Activated CD4-positive, alpha-beta T cell treated with anti-CD3 and anti-CD28 coated beads for 48 hours (primary cell): ENCODE measurements at places on chromosomes 7 and 10.
A peak's percentile ranks its signal among the peaks of the same experiment; 100 is the strongest.

GRCh38 chr10:132509506-132510173, 27.9 kb upstream of the INPP5A start:
- DNase-seq = no peak

- no peak for DNase-seq
Measured at GRCh38 chr10:33861016-33861704, 526.7 kb upstream of the NRP1 start.

DNA sequence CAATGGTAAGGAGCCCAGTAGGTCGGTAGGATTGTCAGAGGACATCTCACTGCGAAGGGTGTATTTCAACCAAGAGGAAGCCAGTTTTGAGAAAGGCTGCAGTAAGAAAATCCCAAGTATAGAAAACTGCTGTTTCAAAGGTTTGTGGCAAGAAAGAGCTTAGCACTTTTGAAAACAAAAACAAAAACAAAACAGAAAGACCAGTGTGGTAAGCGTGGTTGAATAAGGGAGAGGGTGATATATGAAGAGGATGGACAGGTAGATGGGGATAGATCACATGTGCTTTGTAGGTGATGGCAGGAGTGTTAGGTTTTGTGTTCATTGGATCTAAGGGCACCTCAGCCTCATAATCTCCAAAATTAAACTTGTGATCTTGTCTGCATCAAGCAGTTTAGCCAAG, 141.6 kb upstream of the WNT16 start:
- no peak for DNase-seq

GRCh38 chr7:140358412-140359051, 39.8 kb downstream of the SLC37A3 start:
- DNase-seq = peak; percentile 31

GRCh38 chr7:78226059-78226719, 427.6 kb downstream of the PHTF2 start:
- peak; percentile 54 for DNase-seq

DNA sequence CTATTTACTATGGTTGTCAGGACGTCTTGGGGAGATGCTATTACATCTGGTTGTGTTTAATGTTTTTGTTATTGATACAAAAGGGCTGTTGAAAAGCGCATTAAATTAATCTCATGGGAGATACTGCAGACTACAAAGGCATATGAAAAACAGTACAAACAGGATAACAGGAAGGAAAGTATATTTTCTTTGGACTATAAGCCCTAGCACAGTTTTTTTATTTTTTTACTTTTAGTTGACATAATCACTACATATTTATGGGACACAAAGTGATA, 341.3 kb downstream of the ARL4A start:
- no peak for DNase-seq

- peak; percentile 7 for DNase-seq
Measured at GRCh38 chr10:112202561-112203241, 19.1 kb upstream of the GPAM start.

GRCh38 chr10:14084875-14085274, 245.8 kb downstream of the FRMD4A start:
- DNase-seq = no peak

- DNase-seq = no peak
Measured at GRCh38 chr10:105192861-105193260, 551.8 kb downstream of the SORCS3 start.

DNA sequence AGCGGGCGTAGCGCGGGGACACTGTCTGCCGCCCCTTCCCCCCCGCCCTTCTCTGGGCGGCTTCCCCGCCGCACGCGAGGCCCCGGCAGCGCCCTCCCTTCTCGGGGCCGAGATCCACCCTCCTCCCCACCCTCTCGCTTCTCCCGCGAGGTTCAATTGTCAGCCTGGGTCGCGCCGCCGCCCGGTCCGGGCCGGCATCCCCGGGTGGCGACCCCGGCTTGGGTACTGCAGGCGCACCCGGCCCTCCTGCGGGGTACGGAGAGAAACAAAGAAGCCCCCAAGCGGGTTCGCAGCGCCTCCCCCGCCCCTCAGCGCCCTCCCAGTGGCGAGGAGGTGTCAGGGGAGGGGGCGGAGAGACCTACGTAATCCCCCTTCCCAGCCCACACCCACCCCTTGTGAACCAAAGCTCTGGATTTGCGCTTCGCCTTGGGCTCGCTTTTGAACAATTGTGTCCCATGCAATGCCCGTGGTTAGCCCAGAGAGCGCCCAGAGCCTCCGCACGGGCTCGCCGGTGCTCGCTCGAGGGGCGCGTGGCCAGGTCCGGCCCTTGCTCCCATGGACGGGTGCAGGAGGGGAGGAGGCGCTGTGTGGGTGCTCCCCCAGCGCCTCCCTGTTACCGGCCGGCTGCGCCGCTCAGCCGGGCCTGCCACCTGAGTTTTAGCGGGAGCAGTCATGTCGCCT, 634 bp downstream of the HECW1 start:
- DNase-seq = peak; percentile 6

DNA sequence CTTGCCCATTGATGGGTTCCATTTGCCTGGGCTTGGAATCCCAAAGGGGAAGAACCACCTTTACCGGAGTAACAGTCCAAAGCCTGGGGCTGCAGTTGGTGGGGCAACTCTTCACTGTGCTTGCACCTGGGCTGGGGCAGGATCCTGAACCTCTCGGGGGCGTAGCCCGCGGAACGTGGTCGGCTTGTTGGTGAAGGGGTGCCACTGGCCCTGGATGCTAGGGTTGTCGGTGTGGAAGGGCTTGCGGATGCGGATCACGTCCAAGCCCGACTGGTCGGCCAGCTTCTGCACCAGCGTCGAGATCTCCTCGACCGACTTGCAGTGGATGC, 710 bp downstream of the MRPL43 start:
- no peak for DNase-seq

DNA sequence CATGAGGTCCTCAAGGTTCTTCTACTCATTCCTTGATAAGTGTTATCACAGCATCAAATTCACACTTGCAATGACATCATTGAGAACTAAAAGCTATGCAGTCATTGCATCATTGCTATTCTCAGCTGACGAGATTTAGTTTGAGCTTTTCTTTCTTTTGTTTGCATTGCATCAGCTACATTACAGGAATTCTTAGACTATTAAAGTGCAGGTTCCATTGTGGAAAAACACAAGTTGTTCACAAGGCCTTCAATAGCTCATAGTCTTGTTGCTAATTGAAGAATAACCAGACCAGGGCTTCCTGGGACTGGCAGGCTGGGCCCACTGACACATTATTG, 139.3 kb downstream of the CXCL12 start:
- DNase-seq = no peak

- no peak for DNase-seq
Measured at GRCh38 chr7:74320645-74321221, 31.5 kb downstream of the CLIP2 start.

GRCh38 chr7:82388138-82388537, 55.4 kb downstream of the CACNA2D1 start:
- DNase-seq = no peak

DNA sequence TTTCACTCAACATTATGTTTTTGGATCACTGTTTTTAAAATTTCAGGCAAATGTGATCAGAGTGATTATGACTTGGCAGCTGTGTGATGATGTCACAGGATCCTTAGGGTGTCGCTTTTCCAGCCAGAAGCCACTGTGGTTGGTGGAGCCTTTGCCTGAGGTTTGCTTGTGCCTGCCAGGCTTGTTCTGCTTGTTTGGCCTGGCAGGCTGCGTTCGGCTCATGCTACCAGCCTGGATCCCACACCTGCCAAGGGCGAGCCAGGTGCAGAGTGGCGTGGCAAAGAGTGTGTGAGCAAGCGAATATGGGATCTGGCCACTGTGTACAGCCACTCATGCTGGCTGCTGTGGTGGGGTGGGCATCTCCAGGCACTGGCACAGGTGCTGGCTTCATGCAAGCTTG, 55.7 kb downstream of the ADK start:
- no peak for DNase-seq

DNA sequence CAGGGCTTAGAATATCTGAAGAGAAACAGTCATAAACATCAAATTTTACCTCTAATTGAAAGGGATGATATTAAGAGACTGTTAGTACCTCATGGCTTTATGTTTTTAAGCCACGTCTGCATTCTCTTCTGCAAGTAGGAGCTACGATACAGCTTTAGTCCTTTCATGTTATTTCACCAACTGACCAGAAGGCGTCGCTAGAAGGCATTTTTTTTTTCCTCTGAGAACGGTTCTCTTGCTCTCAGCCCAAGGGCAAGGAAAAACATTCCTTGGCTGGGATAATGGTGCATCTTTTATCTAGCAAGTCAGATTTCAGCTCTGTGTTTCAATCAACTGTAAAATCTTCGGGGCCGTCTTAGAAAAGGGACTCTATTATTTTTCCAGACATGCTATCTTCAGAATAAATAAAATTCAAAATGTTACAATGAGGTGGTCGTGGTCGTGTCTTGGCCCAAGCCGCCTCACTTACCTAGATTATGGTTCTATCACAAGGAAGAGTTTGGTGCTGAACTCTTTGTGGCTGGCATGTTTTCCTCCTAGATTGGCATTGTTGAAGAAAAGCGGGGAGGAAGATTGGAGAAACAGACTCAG, 41.6 kb upstream of the LYZL2 start:
- no peak for DNase-seq

- DNase-seq = peak; percentile 17
Measured at GRCh38 chr10:52883996-52884871, 111.7 kb upstream of the MBL2 start.

DNA sequence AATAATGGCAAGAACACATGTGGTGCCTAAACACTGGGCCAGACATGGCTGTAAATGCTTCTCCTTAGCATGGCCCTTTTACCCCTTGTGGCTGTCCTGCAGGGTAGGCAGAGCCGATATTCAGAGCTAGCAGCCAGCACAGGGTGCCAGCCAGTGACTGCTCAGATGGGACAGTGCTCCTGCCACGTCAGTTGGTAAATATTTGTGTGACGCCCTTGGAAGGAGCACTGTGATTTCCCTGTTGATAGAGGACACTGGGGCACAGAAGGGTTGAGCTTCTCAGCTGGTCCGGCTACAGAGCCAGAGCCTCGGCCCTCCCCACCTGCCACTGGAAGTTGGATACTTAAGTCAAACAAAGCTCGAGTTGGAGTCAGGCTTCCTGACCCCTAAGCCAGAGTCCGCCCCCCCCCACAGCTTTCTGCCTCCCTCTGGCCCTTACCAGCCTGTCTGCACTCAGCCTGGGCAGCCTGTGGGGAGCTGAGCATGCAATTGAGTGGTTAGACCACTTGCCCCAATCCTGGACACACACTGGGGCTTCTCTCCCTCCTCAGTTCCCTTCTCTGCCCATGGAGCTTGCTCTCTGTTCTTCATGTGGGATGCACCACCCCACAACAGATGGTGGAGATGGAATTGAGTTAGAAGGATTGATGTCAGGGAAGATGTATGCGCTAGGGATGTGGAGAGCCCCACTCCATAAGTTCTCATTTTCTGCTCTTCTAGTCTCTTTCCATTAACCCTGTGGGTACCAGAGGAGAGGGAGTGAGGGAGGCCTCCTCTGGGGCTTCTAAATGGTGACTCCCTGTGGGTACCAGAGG, 350.8 kb downstream of the PLXNA4 start:
- DNase-seq = no peak

DNA sequence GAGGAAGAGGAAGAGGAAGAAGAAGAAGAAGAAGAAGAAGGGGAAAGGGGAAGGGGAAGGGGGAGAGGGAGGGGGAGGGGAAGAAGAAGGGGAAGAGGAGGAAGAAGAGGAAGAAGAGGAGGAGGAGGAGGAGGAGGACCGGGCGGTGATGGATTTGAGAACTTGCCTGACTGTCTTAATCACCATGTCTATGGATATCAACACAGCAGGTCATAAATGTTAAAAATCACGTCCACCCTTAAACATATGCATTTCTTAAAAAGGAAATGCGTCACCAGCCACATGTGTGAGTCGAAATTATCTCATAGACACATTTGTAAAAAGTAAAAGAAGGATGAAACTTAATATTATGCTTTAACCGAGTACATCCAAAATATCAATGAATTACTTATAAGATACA, 42.1 kb upstream of the INSIG1 start:
- DNase-seq = no peak

GRCh38 chr10:33952692-33953360, 618.4 kb upstream of the NRP1 start:
- no peak for DNase-seq

DNA sequence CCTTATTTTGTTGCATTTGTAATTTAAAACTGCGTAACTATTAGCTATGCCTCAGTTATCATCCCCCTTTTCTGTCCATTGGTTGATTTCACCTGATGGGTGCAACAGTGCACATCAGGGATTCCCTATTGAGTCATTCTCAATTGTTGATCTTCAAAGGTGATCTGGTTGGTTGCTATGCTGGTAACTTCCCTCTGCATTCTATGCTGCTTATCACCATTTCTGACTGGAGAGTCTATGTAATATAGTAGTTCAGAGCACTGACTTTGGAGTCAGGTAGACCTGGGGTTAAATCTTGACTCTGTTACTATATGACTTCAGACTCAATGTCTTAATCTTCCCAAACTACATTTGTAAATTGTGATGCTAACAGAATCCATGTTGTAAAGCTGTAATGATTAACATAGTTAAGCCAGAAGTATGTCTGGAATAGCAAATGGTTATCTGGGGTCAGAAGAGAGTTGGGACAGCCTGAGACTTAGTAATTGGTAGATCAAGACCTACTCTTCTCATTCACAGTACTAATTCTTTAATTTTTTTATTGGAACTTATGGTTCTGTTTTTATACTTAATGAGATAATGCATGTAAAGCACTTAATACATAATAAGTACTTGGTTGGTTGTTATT, 38.1 kb downstream of the EXOC6 start:
- no peak for DNase-seq

- DNase-seq = no peak
Measured at GRCh38 chr7:128376077-128376476, 14.6 kb upstream of the PRRT4 start.

GRCh38 chr10:660970-661596, 28.4 kb downstream of the DIP2C start:
- DNase-seq = no peak

DNA sequence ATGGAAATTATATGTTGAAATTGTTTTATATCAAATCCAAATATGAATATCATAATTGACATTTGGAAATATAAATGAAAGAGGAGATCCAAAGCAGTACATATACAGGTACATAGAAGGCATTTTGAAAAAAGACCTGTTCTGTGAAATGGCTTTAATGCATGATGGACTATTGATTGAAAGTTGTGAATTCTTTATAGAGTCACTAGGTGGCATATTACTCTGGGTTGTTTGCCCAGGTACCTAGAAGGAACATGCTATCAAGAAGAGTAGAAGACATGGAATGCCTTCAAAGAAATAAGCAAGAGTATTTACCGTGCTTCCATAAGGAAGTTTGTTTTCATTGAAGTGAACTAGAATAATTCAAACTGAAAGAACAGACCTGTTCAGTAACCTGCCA, 160.0 kb upstream of the ANK3 start:
- DNase-seq = no peak

GRCh38 chr7:71208881-71209280, 76.9 kb downstream of the GALNT17 start:
- no peak for DNase-seq

DNA sequence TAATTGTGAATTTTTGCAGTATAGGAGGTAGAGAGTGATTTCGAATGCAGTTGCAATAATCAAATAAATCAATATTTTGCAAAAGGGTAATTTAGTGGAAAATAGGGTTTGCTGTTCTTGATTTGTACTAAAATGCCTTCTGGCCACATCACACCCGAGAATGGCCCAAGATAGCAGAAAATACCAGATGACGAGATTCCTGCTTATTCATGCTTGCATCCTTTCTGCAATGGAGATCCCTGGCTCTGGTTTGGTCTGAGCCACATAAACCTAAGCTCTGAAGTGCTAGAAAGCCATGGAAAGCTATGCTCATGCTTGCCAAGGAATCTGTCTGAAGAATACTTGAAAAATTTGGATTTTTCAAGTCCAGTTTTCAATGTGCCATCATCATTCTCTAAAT, 634.2 kb upstream of the COBL start:
- no peak for DNase-seq

GRCh38 chr7:69837387-69838068, 239.3 kb downstream of the AUTS2 start:
- DNase-seq = no peak
